Panc1 (cell line): ENCODE measurements at places on chromosomes 13 and 19.

GRCh38 chr19:52722062-52723003, 12.5 kb downstream of the ZNF611 start:
- no peaks in the 10 kb centered on the region for H3K36me3 ChIP-seq
- H3K4me1 ChIP-seq, result 0 out of 2 replicates have a peak, but pooled peaks cover 3% of the 10 kb centered on the region
- H3K27me3 ChIP-seq, result no peaks in the 10 kb centered on the region
- no peak for DNase-seq
- H3K4me3 ChIP-seq, result no peak overlapping the region
- H3K27ac ChIP-seq, result no peak overlapping the region

DNA sequence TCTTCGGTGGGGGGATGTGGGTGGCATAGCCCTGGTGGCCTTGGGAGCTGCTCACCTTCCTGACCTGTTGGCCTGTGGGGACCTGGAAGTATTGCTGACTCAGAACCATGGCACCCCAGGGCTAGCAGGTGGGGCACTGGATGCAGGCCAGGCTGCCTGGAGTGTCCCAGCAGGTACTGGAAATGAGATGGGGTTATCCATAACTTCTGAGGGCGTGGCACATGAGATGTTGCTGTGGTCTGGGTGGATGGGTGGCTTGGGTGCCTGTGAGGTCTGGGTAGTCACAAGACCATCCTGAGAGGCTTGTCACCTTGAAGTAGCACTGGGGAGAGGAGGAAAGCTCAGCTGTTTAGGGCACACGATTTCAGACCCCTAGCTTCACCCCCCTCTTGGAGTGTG, 636 bp upstream of the RNF225 start:
- H3K27me3 ChIP-seq, result no peaks in the 10 kb centered on the region
- no peak overlapping the region for H3K27ac ChIP-seq
- peaks cover 17% of the 10 kb centered on the region for H3K4me1 ChIP-seq
- no peak overlapping the region for H3K4me3 ChIP-seq

DNA sequence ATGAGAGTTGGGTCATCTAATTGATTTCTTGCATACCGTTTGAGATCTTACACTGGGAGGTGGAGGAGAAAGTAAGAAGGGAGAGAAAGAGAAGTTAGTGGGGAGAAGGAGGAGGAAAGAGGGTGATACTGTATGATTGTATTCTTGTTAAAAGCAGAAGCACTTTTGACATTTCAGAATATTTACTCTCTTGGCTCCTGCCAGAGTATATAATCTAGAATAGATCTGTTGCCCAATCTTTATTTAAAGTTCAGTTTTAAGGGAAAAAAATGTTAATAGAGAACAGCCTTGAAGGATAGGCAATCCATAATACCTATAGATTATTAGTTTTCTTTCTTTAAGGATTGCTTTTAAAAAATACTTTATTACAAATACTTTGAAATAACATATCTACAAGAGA, 41.5 kb downstream of the PDS5B start:
- no peak overlapping the region for H3K27ac ChIP-seq
- H3K4me3 ChIP-seq, result no peak overlapping the region
- no peaks in the 10 kb centered on the region for H3K27me3 ChIP-seq
- DNase-seq, result no peak
- H3K4me1 ChIP-seq, result no peaks in the 10 kb centered on the region
- H3K36me3 ChIP-seq, result no peaks in the 10 kb centered on the region

GRCh38 chr19:30540761-30541160, 168.6 kb downstream of the ZNF536 start:
- H3K27me3 ChIP-seq, result 0 out of 2 replicates have a peak, but pooled peaks cover 4% of the 10 kb centered on the region
- no peaks in the 10 kb centered on the region for H3K36me3 ChIP-seq
- no peaks in the 10 kb centered on the region for H3K4me1 ChIP-seq
- no peak overlapping the region for H3K27ac ChIP-seq

GRCh38 chr19:53553865-53554791, 16.2 kb downstream of the ZNF331 start:
- H3K27ac ChIP-seq, result peak overlapping the region; percentile 73
- H3K36me3 ChIP-seq, result no peaks in the 10 kb centered on the region
- DNase-seq, result peak; percentile 51

DNA sequence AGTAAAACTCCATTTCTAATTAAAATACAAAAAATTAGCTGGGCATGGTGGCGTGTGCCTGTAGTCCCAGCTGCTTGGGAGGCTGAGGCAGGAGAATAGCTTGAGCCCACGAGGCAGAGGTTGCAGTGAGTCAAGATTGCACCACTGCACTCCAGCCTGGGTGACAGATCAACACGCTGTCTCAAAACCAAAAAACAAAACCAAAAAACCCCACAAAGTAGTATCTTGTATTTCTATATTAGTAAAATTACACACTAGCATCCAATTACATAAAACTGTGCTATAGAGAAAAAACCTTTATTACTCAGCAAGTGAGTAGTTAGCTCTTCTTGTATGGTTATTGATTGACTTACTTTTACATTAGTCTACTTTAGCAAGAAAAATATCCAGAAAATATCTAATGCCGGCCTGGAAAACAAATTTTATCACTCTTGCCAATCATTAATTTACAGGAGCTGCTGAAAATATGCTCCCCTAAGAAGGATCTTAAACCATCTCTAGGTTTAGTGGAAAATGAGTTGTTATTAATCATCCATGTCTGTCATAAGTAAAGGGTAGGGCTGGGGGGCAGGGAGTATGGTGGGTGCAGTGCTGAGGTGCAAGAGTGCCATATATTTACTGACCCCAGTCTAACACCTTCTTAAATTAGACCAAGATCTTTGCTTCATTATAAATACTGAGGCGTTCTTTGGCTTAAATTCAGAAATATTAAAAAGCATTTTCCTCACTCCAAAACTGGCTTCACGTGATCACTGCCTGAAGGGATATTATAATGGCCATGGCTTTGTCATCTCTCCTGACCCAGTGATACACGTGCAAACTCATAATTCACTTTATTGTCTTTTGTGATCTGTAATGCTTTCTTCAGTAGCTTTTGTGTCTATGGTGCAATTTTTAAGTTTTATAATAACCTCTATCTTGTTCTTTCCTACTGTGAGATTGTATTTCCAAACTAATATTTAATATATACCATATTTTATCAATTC, 44.1 kb downstream of the UBL3 start:
- H3K27ac ChIP-seq, result no peak overlapping the region
- no peaks in the 10 kb centered on the region for H3K36me3 ChIP-seq
- no peak overlapping the region for H3K4me3 ChIP-seq

- no peak for DNase-seq
- H3K4me3 ChIP-seq, result no peak overlapping the region
- no peaks in the 10 kb centered on the region for H3K27me3 ChIP-seq
- no peaks in the 10 kb centered on the region for H3K36me3 ChIP-seq
- no peaks in the 10 kb centered on the region for H3K4me1 ChIP-seq
These were observed 59.4 kb downstream of the TSC22D1 start for GRCh38 chr13:44516771-44517170.

DNA sequence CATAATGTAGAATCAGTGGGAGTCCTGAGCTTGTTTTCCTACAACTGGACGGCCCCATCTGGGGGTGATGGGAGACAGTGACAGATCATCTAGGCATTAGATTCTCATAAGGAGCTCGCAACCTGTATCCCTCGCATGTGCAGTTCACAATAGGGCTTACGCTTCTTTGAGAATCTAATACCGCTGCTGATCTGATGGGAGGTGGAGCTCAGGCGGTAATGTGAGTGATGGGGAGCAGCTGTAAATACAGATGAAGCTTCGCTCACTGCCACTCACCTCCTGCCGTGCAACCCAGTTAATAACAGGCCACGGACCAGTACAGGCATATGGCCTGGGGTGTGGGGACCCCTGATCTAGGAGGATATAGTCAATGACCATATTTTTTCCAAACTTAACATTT, 38.8 kb downstream of the RCBTB1 start:
- H3K36me3 ChIP-seq, result no peaks in the 10 kb centered on the region; the same call in 1 of the 2 replicates
- no peak overlapping the region for H3K27ac ChIP-seq
- no peak for DNase-seq
- no peak overlapping the region for H3K4me3 ChIP-seq

GRCh38 chr13:96071504-96071903, 18.3 kb upstream of the UGGT2 start:
- H3K27me3 ChIP-seq, result peaks cover 3% of the 10 kb centered on the region; the same call in 1 of the 2 replicates
- H3K4me1 ChIP-seq, result no peaks in the 10 kb centered on the region
- H3K4me3 ChIP-seq, result no peak overlapping the region
- H3K27ac ChIP-seq, result no peak overlapping the region

GRCh38 chr19:56832352-56832928, 8.1 kb downstream of the PEG3 start:
- no peaks in the 10 kb centered on the region for H3K27me3 ChIP-seq
- H3K36me3 ChIP-seq, result no peaks in the 10 kb centered on the region
- no peak overlapping the region for H3K4me3 ChIP-seq
- DNase-seq, result no peak

DNA sequence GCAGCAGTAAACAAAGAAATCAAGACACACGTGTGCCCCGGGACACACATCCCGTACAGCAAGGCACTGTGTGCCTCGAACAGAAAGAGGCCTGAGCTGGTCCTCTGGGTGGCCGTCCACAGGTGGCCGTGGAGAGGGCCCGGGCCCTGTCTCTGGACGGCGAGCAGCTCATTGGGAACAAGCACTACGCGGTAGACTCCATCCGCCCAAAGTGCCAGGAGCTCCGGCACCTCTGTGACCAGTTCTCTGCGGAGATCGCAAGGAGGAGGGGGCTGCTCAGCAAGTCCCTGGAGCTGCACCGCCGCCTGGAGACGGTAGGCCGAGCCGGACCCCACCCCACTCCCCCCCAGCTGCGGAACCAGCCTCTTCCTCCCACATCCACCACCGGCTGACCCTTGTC, 30.7 kb upstream of the F7 start:
- no peak for DNase-seq
- H3K4me3 ChIP-seq, result no peak overlapping the region

GRCh38 chr13:36414461-36414860, 17.8 kb upstream of the CCNA1 start:
- H3K4me1 ChIP-seq, result no peaks in the 10 kb centered on the region; the same call in 1 of the 2 replicates
- H3K27me3 ChIP-seq, result no peaks in the 10 kb centered on the region

DNA sequence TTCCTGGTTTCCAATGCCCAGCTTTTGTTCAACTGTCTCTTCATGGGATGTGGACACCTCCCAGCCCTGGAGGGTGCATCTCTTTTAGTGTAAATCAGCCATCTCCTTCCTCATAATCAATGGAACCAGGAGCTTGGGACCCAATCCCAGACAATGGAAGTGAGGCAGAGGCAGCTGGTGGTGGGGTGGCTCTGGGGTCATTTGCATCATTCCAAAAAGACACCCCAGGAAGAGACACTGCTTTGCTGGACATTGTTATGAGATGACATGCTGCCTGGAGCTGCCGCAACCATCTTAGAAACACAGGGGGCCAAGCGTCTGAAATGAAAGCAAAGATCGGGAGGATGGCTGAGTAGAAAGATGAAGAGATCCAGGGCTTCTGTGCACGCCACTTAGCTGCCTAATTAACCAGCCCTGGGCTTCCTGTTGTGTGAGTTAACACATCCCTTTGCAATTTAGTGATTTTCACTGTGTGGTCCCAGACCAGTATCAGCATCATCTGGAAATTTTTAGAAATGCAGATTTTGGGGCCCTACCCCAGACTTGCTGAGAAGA, 36.1 kb downstream of the IRS2 start:
- DNase-seq, result no peak
- H3K4me3 ChIP-seq, result no peak overlapping the region
- H3K27ac ChIP-seq, result no peak overlapping the region
- H3K27me3 ChIP-seq, result no peaks in the 10 kb centered on the region

- H3K4me1 ChIP-seq, result peaks cover 5% of the 10 kb centered on the region; the same call in 1 of the 2 replicates
- H3K27me3 ChIP-seq, result peaks cover 2% of the 10 kb centered on the region
- peak within 1 kb of the TSS; percentile 40 for H3K4me3 ChIP-seq
- no peak for DNase-seq
- no peaks in the 10 kb centered on the region for H3K36me3 ChIP-seq
These were observed at the start of gene TMEM59L for GRCh38 chr19:18612772-18613588. Gene TMEM59L (plus strand): TSS chr19:18612870. CDS start chr19:18612959, 89 bp downstream.

- peaks cover 8% of the 10 kb centered on the region; the same call in 1 of the 2 replicates for H3K27me3 ChIP-seq
- H3K27ac ChIP-seq, result no peak overlapping the region
- H3K4me3 ChIP-seq, result no peak overlapping the region
- H3K36me3 ChIP-seq, result no peaks in the 10 kb centered on the region
- no peak for DNase-seq
These were observed 1.2 kb upstream of the SLAIN1 start for GRCh38 chr13:77696006-77696878.

- no peaks in the 10 kb centered on the region for H3K27me3 ChIP-seq
- no peaks in the 10 kb centered on the region for H3K4me1 ChIP-seq
- no peak overlapping the region for H3K4me3 ChIP-seq
- H3K36me3 ChIP-seq, result no peaks in the 10 kb centered on the region
These were observed 8.7 kb upstream of the KLF2 start for GRCh38 chr19:16315825-16316505.

GRCh38 chr13:20090349-20090748, 70.5 kb downstream of the GJA3 start:
- H3K4me1 ChIP-seq, result no peaks in the 10 kb centered on the region
- peaks cover 13% of the 10 kb centered on the region for H3K36me3 ChIP-seq
- H3K27me3 ChIP-seq, result no peaks in the 10 kb centered on the region
- no peak overlapping the region for H3K27ac ChIP-seq
- no peak overlapping the region for H3K4me3 ChIP-seq

GRCh38 chr13:100130092-100130491, 41.2 kb downstream of the PCCA start:
- no peak overlapping the region for H3K27ac ChIP-seq
- DNase-seq, result no peak
- no peaks in the 10 kb centered on the region for H3K4me1 ChIP-seq
- H3K27me3 ChIP-seq, result no peaks in the 10 kb centered on the region
- no peaks in the 10 kb centered on the region for H3K36me3 ChIP-seq

DNA sequence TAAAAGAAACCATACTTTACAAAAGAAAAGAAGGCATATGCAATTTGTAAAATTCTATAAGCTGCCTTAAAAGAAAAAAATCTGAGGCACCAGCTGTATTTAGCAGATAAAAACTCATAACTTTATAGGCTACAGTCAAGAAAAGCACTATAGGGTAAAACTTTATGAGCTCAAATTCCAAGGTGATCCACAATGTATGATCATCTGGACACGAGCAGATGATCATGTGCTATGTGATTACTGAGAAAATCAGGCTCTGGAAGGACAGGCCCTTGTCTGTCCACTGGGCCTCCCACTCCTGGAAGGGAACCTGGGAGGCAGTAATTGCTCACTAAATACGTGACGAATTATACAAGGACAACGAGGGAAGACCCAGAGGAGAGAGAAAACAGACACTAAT, 7.3 kb downstream of the GRTP1 start:
- H3K27me3 ChIP-seq, result no peaks in the 10 kb centered on the region
- no peak overlapping the region for H3K4me3 ChIP-seq
- H3K27ac ChIP-seq, result no peak overlapping the region
- DNase-seq, result no peak
- no peaks in the 10 kb centered on the region; the same call in 1 of the 2 replicates for H3K4me1 ChIP-seq

GRCh38 chr19:2579678-2580280, 103.9 kb downstream of the GADD45B start:
- no peak for DNase-seq
- no peaks in the 10 kb centered on the region for H3K27me3 ChIP-seq
- H3K36me3 ChIP-seq, result no peaks in the 10 kb centered on the region
- peak overlapping the region; percentile 95 for H3K27ac ChIP-seq
- peak overlapping the region; percentile 49 for H3K4me3 ChIP-seq

- H3K27ac ChIP-seq, result no peak overlapping the region
- peaks cover 9% of the 10 kb centered on the region; the same call in 1 of the 2 replicates for H3K4me1 ChIP-seq
- H3K27me3 ChIP-seq, result no peaks in the 10 kb centered on the region
- no peaks in the 10 kb centered on the region for H3K36me3 ChIP-seq
- no peak for DNase-seq
- no peak overlapping the region for H3K4me3 ChIP-seq
These were observed 19.6 kb upstream of the ZNRF4 start for GRCh38 chr19:5435642-5436017.
